Fibroblast of mammary gland (primary cell): ENCODE measurements at places on chromosomes 7 and 10.

GRCh38 chr10:93595378-93596161 lies 5.5 kb downstream of the RBP4 start:
- no peak for DNase-seq

- no peak for DNase-seq
These were observed 5.3 kb upstream of the DHTKD1 start for GRCh38 chr10:12063483-12063818.

- no peak for DNase-seq
These were observed 153.7 kb downstream of the TFPI2 start for GRCh38 chr7:93736668-93737369.

GRCh38 chr7:127900732-127901685 lies 130.2 kb downstream of the LRRC4 start:
- DNase-seq = no peak

DNA sequence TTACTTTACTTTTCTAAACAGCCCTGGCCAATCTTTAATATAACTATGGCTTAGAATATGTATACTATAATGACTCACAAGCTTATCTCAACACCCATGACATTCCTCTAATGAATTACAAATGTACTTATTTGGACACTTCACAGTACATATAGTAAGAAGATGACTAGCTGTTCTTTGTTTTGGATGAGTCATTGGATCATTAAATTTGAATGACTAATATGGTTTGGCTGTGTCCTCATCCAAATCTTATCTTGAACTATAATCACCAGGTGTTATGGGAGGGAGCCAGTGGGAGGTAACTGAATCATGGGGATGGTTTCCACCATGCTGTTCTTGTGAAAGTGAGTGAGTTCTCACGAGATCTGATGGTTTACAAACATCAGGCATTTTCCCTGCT lies 807.5 kb upstream of the SORCS1 start:
- DNase-seq = peak; percentile 95

- DNase-seq = no peak
These were observed 10.1 kb downstream of the NCOA4 start for GRCh38 chr10:46020344-46020657.

- no peak for DNase-seq
These were observed 41.4 kb downstream of the HTR7 start for GRCh38 chr10:90816466-90816865.

DNA sequence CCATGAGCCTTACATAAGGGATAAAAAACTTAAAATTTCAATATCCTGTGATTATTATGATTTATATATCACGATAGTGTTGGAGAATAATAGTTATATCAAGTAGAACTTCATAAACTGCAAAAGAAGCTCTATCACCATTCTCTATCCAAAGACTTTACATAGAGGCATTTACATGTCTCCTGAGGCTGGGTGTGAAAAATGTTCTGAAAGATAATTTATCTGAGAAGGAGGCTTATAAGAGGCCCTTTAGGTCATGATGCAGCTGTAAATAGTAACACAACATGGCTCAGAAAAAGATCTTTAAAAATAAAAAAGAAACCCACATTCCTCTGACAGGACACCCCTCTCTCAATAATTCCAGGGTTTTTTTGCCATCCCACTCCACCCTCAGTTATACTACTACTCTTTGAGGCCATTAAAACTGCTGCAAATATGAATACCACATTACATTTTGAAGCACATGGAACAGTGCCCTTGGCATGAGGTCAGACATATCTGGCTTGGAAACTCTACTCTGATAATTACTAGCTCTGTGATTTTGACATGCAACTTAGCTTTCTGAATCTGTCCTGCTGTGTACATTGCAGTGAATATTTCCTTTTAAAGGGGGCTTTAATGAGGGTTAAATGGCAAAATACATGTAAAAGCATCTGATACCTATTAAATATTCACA lies 55.5 kb downstream of the SLC16A12 start:
- peak; percentile 67 for DNase-seq

- DNase-seq = no peak
These were observed 21.8 kb downstream of the BRI3 start for GRCh38 chr7:98303176-98303865.

DNA sequence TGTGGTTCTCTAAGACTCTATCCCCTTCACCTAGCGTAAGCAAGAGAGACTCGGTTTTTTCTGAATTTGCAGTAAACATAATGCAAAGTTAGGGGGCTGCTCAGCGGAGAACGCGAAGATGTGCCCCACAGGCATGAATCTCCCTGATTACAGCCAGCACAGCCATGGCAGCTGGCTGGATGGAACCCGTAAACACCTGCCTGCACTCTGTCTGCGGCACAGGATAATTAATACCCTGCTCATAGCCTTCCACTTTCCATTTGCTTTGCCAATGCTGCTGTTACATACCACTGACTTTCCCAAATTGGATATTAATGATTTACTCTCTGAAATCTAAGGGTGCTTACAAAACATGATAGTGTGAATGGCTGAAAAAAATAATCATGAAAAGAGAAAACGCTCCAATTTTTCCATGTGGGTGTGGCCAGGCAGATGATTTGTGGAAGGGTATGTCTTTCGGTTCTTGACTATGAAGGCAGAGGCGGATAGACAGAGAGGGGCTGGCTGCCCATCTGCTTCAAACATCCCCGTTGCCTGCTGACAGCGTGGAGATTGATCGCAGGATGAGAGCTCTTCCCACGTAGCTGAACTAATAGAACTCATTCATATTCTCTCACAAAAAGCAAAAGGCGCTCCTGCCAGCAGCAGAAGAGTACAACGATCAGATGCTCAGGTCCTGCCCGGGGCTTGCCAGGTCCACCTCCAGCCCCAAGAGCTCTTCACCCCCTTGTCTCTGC lies 193.2 kb upstream of the GHITM start:
- no peak for DNase-seq

DNA sequence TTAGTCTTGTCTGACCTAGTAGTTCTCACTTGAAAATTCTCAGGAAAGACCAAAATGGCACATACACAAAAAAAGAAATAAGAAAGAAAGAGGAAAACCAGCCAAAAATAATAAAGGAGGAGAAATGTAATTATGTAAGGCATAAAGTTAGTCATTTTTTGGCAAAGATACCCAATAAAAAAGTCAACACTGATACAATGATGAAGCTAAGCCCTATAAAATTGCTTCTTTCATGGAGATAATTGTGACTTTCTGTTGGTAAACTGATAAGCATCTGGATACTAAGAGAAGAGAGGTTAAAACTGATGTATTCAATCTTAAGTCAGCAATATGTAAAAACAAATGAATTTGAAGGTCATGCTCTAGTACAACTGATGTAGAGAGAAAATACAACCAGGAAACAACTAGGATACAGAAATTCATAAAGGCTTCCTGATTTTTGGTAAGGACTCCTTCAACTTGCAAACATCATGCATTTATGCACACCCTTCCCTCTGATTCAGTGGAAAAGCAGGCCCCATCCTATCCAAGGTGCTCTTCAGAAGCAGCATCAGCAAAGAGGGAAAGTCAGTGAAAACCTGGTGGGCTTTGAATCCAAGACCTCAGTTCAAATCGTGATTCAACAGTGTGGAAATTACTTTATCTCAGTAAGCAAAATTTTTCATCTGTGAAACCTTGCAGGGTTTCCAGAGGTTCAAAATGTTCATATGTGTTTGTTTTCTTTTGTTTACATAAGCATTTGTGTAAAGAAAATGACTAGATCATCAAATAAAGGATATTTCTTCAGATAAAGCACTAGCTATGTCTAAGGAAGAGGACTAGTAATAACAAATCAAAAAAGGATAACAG lies 32.6 kb downstream of the IMMP2L start:
- DNase-seq = peak; percentile 31

- DNase-seq = peak; percentile 55
These were observed 26.9 kb upstream of the NRBF2 start for GRCh38 chr10:63106111-63106755.

- DNase-seq = peak; percentile 31
These were observed 1238.9 kb downstream of the XPNPEP1 start for GRCh38 chr10:108684431-108684830.

DNA sequence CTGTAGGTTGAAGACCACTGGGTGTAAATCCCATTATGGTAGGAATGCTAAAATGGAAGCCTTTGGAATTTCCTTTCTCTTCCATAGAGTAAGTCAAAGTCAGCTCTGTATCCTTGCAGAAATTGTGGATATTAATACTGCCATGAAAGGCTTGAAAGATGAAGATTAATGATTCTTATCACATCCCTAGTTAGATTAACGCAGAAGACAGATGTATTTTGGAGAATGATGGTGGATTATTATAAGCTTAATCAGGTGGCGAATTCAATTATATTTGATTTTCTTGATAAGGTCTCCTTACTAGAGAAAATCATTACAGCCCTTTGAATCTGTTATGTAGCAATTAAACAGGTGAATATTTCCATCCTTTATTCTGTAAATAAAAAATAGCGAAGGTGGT lies 270.1 kb downstream of the PHF14 start:
- DNase-seq = no peak

DNA sequence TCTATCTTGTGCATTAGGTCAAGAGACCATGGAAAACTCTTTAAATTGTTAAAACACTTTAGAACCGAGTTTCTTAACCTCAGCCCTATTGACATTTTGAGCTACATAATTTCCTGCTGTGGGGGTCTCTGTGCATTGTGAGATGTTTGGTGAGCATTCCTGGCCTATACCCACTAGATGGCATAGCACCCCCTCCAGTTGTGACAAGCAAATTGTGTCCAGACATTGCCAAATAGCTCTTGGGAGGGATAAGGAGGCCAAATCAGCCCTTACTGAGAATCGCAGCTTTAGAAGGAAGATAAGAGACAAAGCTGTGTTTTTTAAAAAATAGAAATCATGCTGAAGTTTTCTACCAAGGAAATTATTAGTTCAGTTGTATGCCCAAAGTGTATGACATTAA lies 1158.5 kb upstream of the C7orf33 start:
- DNase-seq = peak; percentile 32

DNA sequence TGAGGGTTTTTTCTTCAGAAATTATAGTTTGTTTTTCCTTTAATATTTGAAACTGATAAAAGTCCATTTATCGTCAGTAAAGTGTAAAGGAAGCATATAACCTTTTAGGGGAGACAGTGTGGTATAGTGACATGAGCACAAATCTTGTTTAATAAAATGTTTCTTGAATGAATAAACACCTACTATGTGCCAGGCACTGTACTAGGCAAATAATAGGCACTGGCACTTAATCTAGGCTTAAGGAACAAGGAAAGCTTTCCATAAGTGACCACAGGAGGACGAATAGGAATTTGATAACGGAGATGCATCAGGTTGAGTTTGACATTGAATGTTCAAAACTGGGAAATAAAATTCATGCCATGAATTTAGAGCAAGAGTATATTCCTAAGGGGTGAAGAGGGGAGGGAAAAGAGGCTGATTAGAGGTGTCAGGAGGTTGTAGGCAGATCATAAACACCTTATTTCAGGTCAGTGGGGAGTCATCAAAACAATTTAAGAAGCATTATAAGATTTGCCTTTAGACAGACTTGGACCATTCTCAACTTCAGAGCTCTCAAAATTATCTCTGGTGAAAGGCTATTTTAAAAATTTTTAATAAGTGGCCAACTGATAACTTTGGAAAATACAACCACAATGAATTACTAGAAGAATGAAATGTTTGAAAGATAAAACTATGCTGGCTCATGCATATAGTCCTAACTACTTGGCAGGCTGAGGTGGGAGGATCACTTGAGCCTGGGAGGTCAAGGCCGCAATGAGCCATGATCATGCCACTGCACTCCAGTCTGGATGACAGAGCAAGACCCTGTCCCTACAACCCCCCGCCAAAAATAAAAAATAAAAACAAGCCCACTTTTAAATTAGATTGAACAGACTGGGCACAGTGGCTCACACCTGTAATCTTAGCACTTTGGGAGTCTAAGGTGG lies 22.4 kb downstream of the RALA start:
- DNase-seq = no peak

GRCh38 chr10:35577926-35578617 lies 27.1 kb upstream of the GJD4 start:
- DNase-seq = peak; percentile 44

GRCh38 chr7:151274936-151275812 lies 26.7 kb upstream of the SMARCD3 start:
- DNase-seq = no peak

- DNase-seq = no peak
These were observed 162.5 kb downstream of the DNAJB6 start for GRCh38 chr7:157499121-157499834.

GRCh38 chr10:33631991-33632390 lies 297.5 kb upstream of the NRP1 start:
- DNase-seq = no peak

DNA sequence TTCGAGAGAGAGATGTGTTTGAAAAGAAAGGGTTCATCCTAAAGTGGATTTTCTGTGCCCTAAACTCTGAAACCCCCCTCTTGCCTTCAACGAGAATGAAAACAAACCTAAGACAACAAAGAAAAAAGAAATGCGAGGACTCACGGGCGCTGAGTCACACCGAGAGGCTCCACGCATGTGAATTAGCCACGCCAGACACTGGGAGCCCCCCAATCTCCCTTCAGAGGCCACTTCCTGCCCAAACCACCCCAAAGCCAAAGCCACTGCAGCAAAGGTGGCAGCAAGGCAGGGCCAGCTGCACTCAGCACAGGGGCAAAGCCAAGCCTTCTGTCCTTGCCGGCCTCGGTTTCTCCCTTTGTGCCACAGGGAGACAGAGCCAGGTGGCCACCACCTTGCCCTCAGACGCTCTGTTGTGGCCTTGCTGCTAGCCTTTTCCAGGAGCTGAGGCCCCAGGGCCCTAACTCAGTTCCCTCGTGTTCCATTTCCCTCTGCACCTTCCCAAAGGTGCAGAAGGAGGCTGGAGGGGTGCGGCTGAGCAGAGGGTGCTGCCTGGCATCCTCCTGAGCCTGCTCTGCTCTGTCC lies 93.3 kb downstream of the FAM53B start:
- no peak for DNase-seq

- no peak for DNase-seq
These were observed 59.6 kb upstream of the EBF3 start for GRCh38 chr10:130023454-130024230.

DNA sequence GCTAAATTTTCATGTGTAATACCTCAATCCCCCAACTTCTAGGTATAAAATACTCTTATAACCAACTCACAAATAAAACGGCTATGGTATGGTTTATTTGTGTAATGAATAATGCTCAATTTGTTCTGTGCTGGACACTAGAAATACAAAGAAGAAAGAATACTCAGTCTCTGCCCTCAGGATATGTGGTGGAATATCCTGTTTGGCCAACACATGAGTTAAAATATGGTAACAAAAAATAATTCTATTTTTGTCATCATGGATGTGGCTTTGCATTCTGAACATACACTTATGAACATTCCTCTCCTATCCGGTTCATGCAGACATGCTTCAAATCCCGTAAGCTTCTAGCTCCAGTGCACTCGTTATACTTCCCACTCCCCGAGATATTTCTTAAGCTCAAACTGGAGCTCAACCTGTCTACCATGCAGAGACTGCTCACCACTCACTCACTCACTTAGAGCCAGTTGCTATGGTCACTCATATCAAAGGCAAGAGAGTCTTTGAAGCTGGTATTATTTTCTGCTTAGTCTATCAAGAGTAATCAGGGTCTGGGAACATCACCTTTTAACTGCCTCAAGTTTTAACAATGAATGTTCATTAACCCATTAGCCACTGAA lies 53.8 kb upstream of the SLC16A12 start:
- no peak for DNase-seq

DNA sequence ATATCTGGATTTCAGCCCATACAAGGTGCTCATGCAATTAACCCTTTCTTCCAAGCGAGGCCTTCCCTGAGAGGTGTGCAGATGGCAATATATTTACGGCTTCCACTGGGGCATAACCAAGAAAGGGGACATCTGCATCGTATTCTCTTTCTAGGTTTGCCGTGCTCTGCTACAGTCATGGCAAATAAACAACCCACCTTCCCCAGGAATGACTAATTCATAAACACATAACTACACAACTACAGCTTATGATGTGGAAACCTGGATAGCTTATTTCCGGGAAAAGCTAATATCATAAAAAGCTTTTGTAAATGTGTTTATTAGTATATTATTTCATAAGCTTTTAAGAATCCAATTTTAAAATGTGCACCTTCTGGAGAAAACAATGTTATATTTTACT lies 120.0 kb downstream of the CAMK1D start:
- DNase-seq = no peak
